CD4-positive, alpha-beta memory T cell (primary cell): ENCODE measurements at places on chromosomes 7 and 10.

GRCh38 chr7:17912536-17913235, 27.6 kb downstream of the SNX13 start:
- DNase-seq = no peak

DNA sequence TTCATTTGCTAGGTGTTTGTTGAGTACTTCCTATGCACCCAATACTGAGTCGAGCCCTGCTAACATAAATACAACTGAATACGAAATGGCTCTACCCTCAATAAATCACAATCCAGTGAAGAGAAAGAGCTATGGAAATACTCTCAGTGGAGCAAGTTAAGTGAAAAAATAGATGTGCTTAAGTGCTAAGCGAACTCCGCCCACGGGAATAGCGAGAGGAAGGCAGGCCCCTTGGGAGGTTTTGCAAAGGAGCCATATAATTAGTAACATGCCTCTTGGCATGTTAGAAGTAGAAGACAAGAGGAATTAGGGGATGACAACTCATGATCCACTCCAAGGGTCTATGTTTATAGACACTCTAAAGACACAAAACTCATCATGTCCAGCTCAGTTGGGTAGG, 42.8 kb upstream of the TSPAN33 start:
- no peak for DNase-seq

DNA sequence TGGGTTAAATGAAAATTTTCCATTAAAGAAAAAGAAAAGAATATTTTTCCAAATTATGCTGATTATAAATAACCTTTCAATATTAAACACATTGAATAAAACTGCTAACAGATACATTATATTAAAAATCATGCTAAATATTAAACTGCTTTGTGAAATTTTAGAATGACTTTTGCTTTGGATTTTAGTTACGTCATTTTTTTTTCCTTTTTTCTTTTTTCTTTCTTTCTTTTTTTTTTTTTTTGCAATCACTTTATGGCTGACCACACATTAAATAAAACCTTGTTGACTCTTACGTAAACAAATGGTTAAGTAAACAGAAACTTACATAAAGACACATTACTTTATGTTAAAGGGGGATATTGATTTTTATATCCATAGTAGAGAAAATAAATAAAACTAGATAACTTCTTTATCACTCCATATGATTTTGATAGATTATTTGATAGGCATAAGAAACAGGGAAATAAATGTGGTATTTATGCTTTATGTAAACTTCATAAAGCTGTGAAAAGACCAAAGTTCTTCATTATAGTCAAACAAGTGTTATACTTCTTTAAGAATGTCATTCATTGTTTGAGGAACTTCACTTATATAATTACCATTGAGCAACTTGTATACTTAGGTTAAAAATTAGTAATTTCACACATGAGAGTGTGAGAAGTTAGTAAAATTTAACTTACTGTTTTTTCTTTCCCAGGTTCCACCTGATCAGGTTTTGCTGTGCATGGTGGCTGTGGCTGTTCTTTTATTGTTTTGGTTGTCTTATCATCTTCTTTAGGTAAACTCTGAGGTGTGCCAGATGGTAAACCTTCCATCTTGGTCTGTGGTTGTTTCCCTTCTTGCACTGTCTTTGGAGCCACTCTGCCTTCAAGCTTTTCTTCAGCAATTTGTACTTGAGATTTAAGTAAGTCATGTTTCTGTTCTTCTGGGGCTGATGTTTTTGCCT, 197.3 kb downstream of the PCLO start:
- no peak for DNase-seq

- DNase-seq = no peak
Measured at GRCh38 chr10:45557275-45557905, 115.2 kb downstream of the ZFAND4 start.

DNA sequence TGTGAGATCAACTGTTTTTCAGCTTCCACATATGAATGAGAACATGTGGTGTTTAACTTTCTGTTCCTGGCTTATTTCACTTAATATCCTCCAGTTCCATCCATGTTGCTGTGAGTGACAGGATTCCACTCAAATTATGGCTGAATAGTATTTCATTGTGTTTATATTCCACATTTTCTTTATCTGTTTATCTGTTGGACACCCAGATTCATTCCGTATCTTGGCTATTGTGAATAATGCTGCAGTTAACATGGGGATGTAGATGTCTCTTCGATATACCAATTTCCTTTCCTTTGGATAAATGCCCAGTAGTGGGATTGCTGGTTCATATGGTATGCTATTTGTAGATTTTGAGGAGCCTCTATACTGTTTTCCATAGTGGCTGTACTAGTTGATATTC, 47.9 kb downstream of the GALNT11 start:
- DNase-seq = no peak

- no peak for DNase-seq
Measured at GRCh38 chr10:124325998-124326636, 92.6 kb downstream of the OAT start.

DNA sequence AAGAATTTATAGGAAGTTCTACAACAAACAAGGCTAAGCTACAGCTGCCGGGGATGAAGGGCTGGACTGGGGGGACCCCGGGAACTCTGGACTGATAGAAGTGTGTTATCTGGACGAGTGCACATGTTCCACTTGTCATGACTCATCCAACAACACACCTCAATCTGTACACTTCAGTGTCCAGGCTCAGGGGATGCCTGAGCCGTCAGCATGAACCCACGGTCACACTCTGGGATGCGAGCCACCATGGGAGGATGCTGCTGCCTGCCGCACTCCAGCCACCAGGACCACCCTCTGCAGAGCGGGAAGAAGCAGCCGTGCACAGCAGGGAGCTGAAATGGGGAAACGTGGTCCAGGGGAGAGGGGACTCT, 67.5 kb downstream of the MAD1L1 start:
- DNase-seq = no peak

DNA sequence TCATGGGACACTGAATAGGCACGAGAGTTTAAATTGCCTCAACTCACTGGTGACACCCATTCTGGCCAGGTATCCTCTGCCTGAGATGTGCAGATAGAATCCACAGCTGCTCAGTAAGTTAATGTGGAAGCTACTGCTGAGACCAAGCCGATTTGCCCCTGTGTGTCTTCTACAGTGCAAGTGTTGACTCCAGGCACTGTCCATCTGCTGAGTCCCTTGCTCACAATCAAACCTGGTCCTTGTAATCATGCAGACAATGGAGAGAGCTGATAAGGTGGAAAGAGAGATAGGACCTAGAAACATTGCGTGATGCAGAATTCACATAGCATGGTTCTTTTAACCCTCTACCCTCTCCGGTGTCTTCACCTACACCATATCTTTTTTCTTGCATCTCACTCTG, 101.4 kb downstream of the ITGB8 start:
- DNase-seq = no peak

DNA sequence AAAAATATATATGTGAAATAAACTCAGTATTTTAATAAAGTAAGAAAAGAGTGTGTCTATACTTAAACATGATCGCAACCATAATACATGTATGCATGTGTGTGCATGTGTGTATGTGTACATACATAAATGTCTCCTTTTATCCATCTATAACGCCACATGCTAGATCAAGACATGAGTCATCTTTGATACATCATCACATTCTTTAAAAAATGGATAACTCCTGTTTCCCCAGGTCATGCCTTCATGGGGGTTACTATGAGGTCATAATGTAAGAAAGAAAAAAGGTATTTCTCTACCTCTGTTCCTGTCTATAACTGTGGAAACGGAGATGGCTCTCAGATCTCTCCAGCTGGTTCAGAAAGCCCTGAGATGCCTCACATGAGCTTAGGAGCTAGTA, 41.2 kb downstream of the LSMEM1 start:
- DNase-seq = no peak
